ENCODE measurements at places on chromosomes 1 and 21. TPM values are rescaled to one million over a fixed set of nuclear protein-coding genes. Genes with fewer than 3 reads are reported as not detected.

DNA sequence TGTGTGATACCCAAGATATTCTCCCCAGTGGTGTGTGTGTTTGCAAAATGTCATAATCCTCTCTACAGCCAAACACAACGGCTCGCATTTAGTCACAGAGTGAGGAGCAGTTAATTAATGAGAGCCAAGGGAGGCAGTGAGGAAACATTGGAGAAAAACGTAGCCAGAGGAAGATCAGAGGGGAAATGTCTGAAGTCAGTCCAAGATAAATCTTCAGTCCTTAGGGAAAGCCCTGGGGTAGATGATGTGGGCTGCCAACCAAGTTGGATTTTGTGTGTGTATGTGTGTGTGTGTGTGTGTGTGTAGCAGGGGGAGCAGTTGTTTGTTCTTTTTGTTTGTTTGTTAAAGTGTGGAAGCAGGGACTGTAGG lies 201.0 kb upstream of the PTBP2 start:
- DNase-seq: no peak

RAB3B gene
- total RNA-seq: under 0.01 TPM

DNA sequence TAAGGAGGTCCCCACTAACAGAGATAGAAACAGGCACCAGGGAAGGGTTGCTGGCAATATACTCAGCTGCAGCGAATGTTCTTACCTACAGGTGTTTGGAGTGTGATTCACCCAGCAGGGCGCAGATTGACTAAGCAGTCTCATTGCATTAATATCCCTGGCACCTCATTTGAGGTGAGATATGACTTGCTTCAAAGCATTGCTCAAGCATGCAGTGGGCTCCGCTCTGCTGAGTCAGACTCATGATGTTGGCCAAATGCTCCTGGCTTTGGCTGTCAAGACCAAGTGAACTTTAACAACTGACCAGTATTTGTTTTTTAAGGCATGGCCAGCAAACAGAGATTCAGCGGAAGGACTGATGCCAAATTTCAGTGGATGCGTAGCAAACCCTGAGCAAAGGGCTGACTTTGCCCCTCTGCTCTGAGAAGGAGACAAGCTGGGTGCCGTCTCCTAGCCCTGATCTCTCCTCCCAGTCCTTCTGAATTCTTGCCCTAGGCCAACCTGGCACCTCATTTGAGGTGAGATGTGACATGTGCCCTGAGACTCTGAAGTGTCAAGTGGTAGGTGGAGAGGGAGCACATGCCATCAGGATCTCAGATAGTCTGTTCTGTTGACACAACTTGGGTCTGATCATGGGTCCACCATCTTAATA lies 187.1 kb upstream of the COA6 start:
- no peak for DNase-seq

GUCA2B gene
- not detected for total RNA-seq

DNA sequence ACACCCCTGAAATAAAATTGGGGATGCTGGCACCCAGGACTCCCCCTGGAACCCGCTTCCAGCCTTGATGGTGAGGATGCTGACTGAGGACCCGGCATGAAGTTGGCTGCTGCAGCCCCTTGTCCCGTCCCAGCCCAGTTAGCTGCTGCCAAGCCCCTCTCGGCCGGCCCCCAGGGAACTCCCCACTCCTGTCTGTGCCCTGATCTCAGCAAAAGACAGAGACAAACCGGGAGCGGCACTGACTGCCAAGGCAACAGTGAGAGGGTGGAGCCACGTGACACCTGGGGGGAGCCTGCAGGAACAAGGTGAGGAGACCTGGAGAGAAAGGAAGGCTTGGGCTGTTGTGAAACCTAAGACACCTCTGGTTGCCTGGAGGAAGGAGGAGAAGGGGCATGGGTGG lies 24.7 kb downstream of the CASZ1 start:
- DNase-seq: no peak
